Stimulated activated CD4-positive, alpha-beta T cell treated with anti-CD3 and anti-CD28 coated beads, Interleukin-2, amount 100 ng/mL, for 4 hours (primary cell): ENCODE measurements at places on chromosomes 3 and 15.

DNA sequence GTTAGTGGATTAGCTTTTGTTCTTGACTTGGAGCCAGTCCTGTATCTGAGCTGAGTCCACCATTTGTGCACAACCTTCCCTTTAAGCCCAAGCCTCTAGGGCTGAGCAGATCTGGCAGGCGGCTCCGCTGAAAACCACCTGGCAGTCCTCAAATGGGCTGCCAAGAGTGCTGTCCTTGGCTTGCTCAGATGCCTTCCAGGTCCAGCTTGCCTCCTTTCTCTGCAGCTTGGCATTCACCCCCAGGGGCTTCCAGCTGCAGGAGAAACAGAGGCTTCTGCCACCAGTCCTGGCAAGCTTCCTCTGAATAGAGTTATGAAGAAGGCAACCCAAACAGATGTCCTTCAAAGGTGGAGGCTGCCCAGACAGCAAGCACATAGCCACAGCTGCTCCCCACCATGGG lies 96.7 kb downstream of the LRTM1 start:
- DNase-seq: no peak

- no peak for DNase-seq
Measured at GRCh38 chr3:73766599-73767381, 142.0 kb upstream of the PDZRN3 start.

- DNase-seq: no peak
Measured at GRCh38 chr3:176274161-176274560, 923.1 kb downstream of the TBL1XR1 start.

GRCh38 chr3:45017821-45018220 lies 8.3 kb upstream of the CLEC3B start:
- no peak for DNase-seq

- DNase-seq: no peak
Measured at GRCh38 chr15:84828086-84828908, 11.1 kb downstream of the ALPK3 start.

- DNase-seq: no peak
Measured at GRCh38 chr3:2061360-2061759, 37.3 kb upstream of the CNTN4 start.

DNA sequence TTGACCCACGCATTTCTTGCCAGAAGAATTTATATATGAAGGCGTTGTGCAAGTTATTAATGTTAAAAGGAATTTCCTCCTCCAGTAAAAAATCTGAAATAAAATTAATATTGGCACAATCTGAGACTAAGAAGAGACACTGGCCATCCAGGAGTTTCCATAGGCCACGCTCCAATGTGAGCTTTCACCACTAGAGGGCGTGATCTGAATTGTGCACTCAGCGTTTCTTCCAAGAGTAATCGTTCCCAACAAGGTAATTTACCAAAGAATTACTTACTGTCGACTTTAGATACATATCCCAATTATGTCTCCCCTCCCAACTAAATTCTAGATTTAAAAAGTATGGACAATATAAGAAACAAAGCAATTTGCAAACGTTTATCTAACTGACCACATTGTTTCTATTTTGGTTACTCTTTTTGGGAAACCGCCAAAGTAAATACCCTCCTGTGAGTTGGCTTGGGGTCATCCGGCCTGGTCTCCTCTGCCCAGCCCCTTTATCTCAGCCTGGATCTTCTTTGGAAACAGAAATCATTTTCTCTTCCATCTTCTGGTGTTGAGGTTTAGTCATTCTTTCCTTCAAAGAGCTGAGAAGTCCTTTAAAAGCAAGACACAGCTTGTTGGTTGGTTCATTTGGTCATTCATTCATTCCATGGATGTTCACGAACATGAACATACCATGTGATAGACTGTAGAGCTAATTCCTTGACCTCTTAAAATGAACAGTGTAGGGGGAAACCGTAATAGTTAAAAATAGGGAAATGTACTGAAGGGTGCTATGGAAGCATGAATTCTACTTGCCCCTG lies 26.2 kb downstream of the POLR2M start:
- peak; percentile 19 for DNase-seq

DNA sequence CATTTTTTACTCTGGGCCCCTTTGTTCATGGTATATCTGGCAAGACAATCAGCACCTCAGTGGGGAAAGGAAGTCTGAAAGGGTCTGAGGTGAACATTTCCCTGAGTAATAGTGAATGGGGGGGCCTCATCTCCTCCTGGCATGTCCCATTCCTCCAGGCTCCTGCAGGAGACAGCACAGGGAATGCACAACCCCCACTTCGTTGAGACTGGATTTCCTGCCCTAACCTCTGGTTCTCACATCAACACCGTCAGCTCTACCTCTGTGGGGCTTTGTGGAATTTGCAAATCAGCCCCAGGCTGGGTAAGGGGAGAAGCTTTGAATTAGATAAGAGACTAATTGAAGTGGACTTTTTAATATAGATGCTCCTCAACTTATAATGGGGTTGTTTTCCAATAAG lies 168.3 kb upstream of the TRIM42 start:
- DNase-seq: no peak

- no peak for DNase-seq
Measured at GRCh38 chr15:26771578-26772153, 1.2 kb downstream of the GABRB3 start.

- DNase-seq: peak; percentile 57
Measured at GRCh38 chr3:52053307-52054304, 2.8 kb downstream of the DUSP7 start.

DNA sequence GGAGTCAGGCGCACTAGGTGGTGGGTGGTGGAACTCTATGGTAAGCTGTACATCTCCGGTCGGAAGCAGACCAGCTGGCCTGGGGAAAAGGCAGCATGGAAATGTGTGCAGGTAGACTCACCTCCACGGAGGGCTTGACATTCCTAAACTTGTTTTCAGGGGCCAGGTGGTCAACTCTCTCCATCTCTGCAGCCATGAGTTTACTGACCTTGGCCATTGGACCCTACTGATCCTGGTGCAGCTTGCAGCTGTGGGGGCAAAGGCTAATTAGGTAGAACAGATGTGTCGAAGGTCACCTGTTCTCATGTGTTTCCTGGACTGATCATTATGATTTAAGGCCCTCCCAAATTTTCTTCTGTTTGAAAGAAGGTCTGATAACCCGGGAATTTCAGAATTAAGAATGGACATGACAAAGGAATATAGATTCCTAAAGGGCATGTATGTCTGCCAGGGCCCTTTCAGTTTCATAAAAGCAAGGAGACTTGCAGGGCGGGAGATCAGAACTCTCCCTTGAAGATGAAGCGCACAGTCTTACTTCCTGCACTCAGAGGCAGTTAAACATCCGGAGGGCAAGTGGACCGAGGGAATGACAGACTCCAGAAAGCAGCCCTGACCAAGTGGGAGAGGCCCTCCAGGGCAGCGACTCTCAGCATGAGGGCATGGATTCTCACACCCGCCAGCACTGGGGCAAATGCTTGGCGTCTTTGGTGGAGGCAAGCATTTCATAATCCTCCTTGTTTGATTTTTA lies 56.1 kb upstream of the CMTM7 start:
- no peak for DNase-seq

GRCh38 chr3:72597756-72598195 lies 250.5 kb downstream of the SHQ1 start:
- no peak for DNase-seq

GRCh38 chr3:78606756-78607155 lies 1161.0 kb downstream of the ROBO1 start:
- no peak for DNase-seq

- no peak for DNase-seq
Measured at GRCh38 chr3:98811048-98811447, 47.9 kb downstream of the ST3GAL6 start.

DNA sequence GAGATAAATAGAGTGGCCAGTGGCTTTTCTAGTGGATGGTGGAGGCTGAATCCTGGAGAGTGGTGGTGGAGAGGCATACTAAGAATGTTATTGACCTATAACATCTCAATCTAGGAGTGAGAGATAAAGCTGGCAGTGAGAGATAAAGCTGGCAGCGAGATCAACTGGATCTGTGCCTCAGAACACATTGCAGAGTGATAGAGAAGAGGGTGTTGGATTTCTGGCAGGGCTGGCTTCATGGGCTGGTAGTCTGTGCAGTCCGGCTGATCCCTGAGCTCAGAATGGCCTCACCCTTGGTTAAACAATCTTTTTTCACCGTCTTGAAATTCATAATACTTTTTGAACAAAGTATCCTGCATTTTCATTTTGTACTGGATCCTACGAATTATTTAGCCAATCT lies 221.2 kb downstream of the NLGN1 start:
- DNase-seq: no peak

DNA sequence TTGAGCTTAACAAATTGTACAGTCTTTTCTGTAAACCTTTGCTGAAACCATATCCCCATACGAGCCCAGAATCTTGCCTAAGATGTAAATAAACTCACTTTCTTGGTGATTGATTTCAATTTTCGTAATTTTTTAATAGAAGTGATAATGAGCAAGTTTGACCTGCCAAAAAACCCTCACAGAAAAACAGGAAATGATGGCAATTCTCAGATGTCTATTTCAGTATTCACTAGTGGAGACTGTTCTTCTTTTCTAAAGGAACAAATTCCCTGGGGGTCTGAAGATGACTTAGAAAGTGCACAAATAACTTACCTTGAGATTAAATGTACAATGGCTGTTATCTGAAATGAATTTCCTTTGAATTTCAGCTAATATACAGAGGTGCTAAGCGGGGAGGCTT lies 116.5 kb upstream of the CMC1 start:
- no peak for DNase-seq

- DNase-seq: no peak
Measured at GRCh38 chr3:94171954-94172353, 109.1 kb downstream of the NSUN3 start.

- no peak for DNase-seq
Measured at GRCh38 chr3:149954812-149955211, 15.9 kb downstream of the PFN2 start.

GRCh38 chr3:106130384-106131198 lies 261.8 kb upstream of the CBLB start:
- DNase-seq: no peak

- DNase-seq: no peak
Measured at GRCh38 chr3:128933213-128933921, 53.9 kb downstream of the ACAD9 start.

GRCh38 chr3:124829178-124829818 lies 57.9 kb downstream of the ITGB5 start:
- no peak for DNase-seq

DNA sequence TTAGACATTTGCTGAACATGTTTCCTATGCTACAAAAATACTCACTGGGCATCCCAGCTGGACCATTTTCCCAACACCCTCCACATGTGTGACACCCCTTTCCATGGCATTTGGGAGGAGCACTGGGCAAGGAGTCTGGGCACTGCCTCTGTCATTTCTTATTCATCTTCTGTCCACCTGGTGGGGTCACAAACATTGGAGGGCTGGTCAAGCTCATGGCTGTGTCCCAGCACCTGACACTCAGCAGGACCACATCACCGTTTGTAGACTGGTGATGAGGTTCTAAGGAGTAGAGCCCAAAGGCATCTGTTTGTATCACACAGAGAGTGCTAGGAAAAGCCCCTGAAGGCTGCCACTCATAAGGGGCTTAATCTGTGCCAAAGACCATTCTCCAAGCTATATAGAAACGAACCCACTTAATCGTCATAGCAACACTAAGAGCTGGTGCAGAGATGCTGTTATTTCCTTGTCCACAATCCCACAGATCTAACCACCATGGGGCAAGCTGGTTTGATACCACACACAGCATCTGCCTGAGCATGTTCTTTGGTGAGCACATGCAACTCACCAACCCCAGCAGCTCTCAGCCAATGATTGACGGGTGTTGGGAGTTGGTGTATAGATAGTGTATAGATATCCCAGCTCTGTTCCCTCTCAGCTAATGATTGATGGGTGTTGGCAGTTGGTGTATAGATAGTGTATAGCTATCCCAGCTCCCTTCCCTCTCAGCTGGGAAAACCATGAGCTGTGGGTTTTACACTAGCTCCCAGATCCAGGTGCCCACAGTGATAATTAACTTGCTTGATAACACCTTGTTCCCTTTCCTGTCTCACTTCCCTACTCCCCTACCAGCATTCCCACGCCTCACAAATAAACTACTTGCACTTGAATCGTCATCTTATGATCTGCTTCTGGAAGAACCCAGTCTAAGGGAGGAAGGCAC lies 42.7 kb upstream of the ATP2B2 start:
- no peak for DNase-seq

DNA sequence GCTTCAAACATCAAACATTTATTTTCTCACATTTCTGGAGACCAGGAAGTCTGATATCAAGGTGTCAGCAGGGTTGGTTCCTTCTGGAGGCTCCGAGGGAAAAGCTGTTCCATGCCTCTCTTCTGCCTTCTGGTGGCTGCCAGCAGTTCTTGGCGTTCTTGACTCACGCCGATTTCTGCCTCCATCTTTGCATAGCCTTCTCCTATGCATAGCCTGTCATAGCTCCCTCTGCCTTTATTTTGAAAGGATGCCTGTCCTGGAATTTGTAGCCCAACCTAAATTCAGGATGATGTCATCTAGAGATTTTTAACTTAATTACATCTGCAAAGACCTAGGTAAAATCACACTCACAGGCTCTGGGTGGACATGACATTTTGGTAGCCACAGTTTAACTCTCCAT lies 70.4 kb downstream of the RGMA start:
- DNase-seq: no peak

- no peak for DNase-seq
Measured at GRCh38 chr3:100454677-100455076, 37.7 kb upstream of the TMEM45A start.

- DNase-seq: no peak
Measured at GRCh38 chr15:57541805-57542504, 49.7 kb upstream of the MYZAP start.

- no peak for DNase-seq
Measured at GRCh38 chr15:64580696-64581407, 120.5 kb downstream of the ZNF609 start.

DNA sequence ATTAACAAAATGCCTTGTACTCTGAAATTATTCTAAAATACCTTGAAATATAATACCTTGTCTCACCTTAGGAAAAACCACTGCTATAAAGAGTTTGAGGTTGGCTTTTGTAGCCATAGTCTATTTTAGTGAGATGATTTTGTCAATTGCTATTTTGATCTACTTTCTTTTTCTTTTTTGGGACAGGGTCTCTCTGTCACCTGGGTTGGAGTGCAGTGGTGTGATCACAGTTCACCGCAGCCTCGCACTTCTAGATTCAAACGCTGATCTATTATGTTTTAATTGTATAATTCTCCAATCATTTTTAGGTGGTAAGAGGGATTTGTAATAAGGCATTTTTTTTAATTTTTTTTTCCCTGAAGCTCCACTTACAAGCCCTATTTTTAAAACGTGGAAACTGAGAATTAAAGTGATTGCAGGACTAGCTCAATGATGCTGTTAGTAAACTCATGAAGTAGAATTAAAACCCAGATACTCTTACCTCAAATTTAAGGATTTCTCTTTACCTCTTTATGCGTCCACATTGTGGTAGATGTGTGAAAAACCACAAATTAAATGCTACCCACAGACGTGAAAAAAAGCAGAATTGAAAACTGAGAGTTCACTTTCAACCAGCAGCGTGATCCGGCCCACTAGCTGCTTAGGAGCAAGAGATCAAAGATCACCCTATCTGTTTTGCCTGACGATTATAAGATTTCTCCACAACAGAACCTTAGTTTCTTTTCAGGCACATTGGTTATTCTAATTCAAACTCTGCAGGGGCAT lies 384.2 kb downstream of the CGGBP1 start:
- DNase-seq: no peak
